ENCODE measurements at places on chromosomes 11 and 22.

DNA sequence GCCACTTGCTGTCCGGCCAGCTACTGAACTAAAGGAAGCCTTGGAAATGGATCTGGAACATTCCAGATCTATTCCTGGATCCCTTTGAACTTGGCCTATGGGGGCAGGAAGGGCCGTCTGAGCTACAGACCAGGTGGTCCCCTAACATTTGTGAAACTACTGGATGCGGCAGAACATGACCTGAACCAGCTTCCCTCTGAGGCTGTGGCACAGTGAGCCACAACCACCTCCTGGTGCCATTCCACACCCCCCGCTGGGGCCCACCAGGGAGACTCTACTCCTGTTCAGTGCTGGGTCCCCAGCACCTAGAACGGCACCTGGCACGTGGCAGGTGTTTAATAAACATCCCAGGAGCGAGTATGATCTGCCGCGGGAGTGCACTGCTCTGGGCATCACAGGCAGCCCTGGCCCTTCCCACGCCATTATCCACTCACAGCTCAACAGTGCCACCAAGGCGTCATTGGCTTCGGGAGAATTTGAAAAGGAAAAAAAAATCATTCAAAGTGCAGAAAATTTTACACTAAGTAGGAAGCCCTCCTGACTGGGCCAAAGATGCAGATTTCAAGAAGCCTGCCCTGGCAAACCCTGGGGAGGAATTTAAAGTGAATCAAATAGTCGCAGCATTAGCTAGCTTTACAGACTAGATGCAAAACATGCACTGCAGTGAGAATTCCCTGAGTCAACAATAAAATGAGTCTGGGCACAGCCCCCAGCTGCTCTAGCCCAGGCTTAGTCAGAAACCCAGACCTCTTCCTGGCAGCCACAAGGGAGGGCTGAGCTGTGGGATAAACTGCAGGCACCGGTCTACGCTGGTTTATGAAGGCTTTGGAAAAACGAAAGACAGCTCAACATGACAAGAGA, 14.3 kb upstream of the EFCAB6 start:
- no peak for DNase-seq

DNA sequence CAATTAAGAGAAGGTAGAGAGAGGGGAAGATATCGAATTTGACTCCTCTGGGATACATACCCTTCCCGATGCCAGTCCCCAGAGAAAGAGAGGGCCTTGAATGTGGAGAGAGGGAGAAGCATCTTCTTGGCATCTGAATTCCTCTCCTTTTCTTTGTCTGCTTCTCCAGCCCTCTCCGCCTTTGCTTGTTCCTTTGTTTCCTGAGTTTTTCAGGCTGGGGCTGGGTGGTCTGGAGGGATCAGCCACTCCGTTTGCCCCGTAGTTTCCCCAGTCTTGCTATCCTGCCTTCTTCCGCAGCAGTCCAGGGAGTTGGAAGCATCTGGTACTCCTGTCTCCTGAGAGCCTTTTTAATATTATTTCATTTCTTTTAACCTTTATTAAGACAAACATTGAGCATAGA, 107.1 kb upstream of the CADM1 start:
- no peak for DNase-seq

- DNase-seq = peak; percentile 42
Measured at GRCh38 chr22:33510429-33510904, 409.8 kb downstream of the LARGE1 start.

GRCh38 chr11:11968511-11969280, 39.7 kb downstream of the DKK3 start:
- DNase-seq = no peak

GRCh38 chr11:57597916-57598830, 688 bp downstream of the SERPING1 start:
- no peak for DNase-seq

DNA sequence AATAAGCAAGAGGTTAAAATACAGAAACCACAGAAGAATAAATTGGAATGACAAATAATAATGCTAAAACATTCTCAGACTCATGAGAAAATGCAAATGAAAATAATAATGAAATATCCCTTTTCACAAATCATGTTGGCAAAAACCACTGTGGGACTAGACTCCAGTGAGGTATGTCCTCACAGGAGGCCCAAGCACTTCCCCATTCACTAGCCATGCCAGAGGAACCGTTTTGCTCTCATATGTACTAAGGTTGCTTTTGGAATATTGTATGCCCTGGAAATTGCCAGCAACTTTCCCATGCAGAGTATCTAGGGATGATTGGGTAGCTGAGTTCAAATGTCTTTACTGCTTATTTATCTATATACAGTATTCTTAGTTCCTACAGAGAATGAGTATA, 106.2 kb upstream of the CHORDC1 start:
- no peak for DNase-seq

- DNase-seq = no peak
Measured at GRCh38 chr11:126485021-126485792, 129.7 kb downstream of the ST3GAL4 start.

DNA sequence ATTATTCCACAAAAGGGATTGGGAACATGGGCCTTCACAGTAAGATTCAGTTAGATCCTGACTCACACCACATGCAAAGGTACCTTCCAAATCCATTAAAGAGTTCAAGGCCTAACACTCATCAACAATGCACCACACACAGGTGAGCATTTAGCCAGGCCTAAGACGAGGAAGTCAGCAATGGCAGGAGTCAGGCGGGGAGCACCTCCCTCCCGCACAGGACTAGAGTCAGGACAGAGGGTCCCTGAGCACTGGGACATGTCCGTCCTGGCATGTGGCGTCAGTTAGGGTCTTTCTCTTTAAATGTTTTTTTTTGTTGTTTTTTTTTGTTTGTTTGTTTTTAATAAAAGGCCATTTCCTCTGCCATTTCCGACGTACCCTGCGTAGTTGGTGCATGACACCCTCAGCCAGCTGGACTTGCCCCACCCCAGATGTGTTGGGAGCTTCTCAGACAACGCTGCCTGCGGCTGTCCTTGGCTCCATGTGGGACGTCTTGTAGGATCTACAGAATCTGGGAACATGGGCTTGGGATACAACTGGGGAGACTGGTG, 1458.6 kb downstream of the BRD1 start:
- DNase-seq = no peak

DNA sequence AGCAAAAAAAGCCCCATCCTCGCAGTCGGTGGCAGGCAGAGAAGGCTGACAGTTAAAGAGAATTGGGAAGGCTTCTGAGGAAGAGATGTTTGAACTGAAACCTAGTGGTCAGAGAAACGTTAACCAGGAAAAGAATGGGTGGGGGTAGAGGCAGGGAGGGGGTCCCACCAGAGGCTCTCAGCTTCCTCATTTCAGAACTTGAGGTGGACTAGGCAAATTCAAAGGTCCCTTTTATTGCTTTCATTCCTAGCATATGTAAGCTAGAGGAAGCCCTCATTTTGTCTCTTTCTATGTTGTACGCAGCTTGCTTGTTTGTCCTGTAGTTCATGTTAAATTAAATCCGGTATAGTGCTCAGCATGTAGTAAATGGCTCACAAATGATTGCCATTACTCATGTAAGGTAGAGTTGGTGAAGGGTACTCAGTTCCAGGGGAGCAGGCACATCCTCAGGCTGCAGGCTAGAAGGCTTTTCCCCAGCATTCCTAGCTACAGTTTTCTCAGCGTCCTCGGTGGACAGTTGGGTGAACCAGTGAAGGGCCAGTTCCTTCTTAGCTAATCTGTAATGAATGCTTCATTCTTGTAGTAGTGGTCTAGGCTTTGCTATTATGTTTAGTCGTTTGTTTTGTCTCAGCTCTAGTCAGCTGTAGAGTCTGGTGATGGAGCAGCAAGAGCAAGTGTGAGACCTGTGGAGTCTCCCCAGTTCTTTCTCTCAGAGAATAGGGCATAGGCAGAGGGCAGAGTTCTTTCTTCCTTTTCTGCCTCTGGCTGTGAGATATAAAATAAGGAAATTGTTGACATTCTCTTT, 58.6 kb downstream of the UVRAG start:
- peak; percentile 25 for DNase-seq

DNA sequence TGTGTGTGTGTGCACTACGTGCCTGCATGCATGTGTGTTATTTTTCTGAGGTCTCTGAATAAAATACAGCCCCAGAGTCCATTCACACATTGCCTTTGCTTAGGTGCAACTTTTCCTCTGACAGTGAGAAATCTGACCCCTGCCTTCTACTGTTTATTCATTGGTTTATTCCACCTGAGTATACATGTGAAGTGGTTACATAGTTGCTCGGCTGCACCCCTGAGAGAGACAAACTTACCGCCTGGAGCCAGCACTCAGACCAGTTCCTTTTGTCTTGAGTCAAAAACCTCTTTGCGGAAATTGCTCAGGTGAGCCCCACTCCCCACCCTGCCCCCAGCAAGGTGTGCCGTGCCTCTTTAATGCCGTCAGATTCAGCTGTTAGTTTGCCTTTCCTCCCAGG, 363.6 kb downstream of the BRD1 start:
- no peak for DNase-seq

- DNase-seq = no peak
Measured at GRCh38 chr22:28146401-28147314, 227.6 kb upstream of the PITPNB start.
